ENCODE measurements at places on chromosomes 3 and 15. TPM values are rescaled to one million over a fixed set of nuclear protein-coding genes. Genes with fewer than 3 reads are reported as not detected.

The CCDC13 gene
- 0.47 TPM for total RNA-seq

The SENP2 gene
- 59.8 TPM for total RNA-seq

The TRNT1 gene
- 36.6 TPM for total RNA-seq

The MYL3 gene
- not detected for total RNA-seq

The TMEM207 gene
- total RNA-seq: not detected

The LRRC3B gene
- total RNA-seq: not detected

The CKMT1B gene
- total RNA-seq: not detected

The TTC21A gene
- total RNA-seq: 2.1 TPM

The LYSMD2 gene
- total RNA-seq: 8.1 TPM

The IL5RA gene
- total RNA-seq: not detected

The EFHB gene
- total RNA-seq: 0.68 TPM

The GOLGA8A gene
- total RNA-seq: 265 TPM

The SENP8 gene
- 0.45 TPM for total RNA-seq

The GOLGA8G gene
- not detected for total RNA-seq

The STRA6 gene
- total RNA-seq: not detected

The SLC24A1 gene
- total RNA-seq: 6.9 TPM

The ZBBX gene
- not detected for total RNA-seq

The COMMD2 gene
- 42.9 TPM for total RNA-seq

The CCDC54 gene
- not detected for total RNA-seq
